Left ventricle myocardium inferior (tissue), 1 donor: ENCODE measurements at places on chromosomes 12 and 14. TPM values are rescaled to one million over a fixed set of nuclear protein-coding genes. Genes with fewer than 3 reads are reported as not detected.

The MAGOHB gene
- 13.9 TPM for total RNA-seq

The RDH5 gene
- 12.2 TPM for total RNA-seq

The NYNRIN gene
- 8.0 TPM for total RNA-seq

The ASPG gene
- 27.1 TPM for total RNA-seq

The C12orf54 gene
- total RNA-seq: not detected

The NPAS3 gene
- 2.5 TPM for total RNA-seq

The FGF6 gene
- not detected for total RNA-seq

The MYH6 gene
- 1,823 TPM for total RNA-seq

- H3K4me3 ChIP-seq: no peak overlapping the region
- no peaks in the 10 kb centered on the region for H3K27me3 ChIP-seq
- H3K36me3 ChIP-seq: no peaks in the 10 kb centered on the region
- H3K4me1 ChIP-seq: peaks cover 25% of the 10 kb centered on the region
- no peak for DNase-seq
- peak overlapping the region; percentile 43 for H3K27ac ChIP-seq
These were observed 3.9 kb upstream of the SYNE2 start for GRCh38 chr14:63848890-63849289.

- H3K4me3 ChIP-seq: no peak overlapping the region
- peaks cover 46% of the 10 kb centered on the region for H3K36me3 ChIP-seq
- H3K27me3 ChIP-seq: no peaks in the 10 kb centered on the region
- DNase-seq: no peak
These were observed 19.1 kb downstream of the RPAP3 start for GRCh38 chr12:47686645-47687240.

DNA sequence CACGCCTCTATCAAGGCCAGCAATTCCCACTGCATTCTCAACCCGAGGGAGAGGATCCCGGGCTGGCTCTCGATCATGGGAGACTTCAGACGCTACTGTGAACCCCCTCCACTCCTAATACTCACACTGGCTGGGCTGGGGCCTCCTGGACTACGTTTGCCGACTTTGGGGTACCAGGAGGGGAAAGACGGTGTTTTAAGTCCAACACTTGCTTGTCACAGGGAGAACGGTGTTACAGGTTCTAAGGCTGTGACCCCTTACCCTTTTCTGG is 463 bp downstream of the NACA start:
- H3K27ac ChIP-seq: peak overlapping the region; percentile 95
- no peaks in the 10 kb centered on the region for H3K27me3 ChIP-seq
- peaks cover 24% of the 10 kb centered on the region for H3K36me3 ChIP-seq
- DNase-seq: no peak

GRCh38 chr14:75748336-75748735 is 87.3 kb downstream of the TTLL5 start:
- no peak for DNase-seq
- no peaks in the 10 kb centered on the region for H3K4me1 ChIP-seq
- no peak overlapping the region for H3K4me3 ChIP-seq
- peaks cover 59% of the 10 kb centered on the region for H3K36me3 ChIP-seq

GRCh38 chr14:33967138-33967537 is 16.3 kb upstream of the EGLN3 start:
- no peaks in the 10 kb centered on the region for H3K27me3 ChIP-seq

DNA sequence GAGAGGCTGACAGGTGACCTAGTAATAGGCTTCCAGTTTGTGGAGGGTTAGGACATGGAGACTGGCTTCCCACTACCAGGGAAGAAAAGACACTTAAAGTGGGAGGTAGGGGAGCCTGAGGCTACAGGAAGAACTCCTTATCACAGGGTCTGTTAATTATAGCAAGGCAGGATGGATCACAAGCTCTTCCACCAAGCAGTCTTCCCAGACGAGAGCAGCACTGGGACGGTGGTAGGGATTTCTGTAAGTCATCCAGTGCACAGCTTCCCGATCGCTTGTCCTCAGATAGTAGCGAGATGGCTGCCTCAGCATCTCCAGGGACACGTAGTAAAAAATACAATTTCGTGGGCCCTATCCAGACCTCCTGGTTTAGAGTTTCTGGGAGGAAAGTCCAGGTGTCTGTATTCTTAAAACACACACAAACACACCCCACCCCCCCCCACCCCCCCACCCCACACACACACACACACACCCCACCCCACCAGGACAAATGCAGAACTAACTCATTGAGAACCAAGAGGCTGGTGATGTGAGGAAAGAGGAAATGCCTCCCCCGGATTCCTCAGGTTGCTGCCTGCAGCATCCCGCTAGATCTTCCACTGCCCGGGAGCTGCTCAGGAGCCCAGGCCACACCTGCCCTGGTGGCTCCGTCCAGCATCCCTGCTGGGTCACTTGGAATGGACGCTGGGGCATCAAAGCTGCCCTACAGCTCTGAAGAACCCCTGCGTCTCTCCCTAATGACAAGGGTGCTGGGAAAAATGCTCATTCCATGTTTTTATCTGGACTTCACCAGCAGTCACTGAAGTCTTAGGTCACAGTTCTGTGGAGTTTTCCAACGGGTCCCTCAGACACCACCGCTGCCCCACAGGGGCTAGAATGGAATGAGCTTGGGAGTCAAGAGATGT is 307.2 kb downstream of the CACNA1C start:
- DNase-seq: no peak
- H3K4me1 ChIP-seq: peaks cover 84% of the 10 kb centered on the region
- H3K36me3 ChIP-seq: no peaks in the 10 kb centered on the region

- H3K4me1 ChIP-seq: no peaks in the 10 kb centered on the region
- no peak overlapping the region for H3K27ac ChIP-seq
- H3K4me3 ChIP-seq: no peak overlapping the region
These were observed 1095.7 kb downstream of the FLRT2 start for GRCh38 chr14:86625637-86626036.

DNA sequence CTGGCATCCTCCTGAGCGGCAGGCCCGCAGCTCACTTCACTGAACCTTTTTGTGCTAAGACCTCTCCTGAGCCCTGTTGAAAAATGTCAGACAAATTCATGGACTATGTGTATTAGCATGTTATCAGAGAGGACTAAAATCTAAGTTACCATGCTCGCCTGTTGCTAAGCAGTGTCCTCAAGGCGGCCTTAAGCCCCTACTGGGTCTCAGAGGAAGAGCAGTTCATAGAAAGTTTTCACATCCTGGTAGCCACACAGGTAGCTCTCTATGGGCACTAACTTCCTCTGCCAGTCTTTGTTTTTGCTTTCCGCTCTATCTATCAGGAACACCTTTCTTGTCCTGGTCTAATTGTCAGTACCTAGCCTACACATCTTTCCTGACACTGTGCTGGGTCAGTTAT is 306.6 kb upstream of the MIS18BP1 start:
- H3K27ac ChIP-seq: no peak overlapping the region
- no peak for DNase-seq
- no peaks in the 10 kb centered on the region for H3K27me3 ChIP-seq
- no peaks in the 10 kb centered on the region for H3K36me3 ChIP-seq
- no peak overlapping the region for H3K4me3 ChIP-seq

GRCh38 chr12:87368259-87368658 is 660.9 kb downstream of the C12orf50 start:
- no peak overlapping the region for H3K27ac ChIP-seq
- H3K36me3 ChIP-seq: no peaks in the 10 kb centered on the region
- H3K27me3 ChIP-seq: no peaks in the 10 kb centered on the region
- no peak overlapping the region for H3K4me3 ChIP-seq
- no peak for DNase-seq

GRCh38 chr14:53723221-53723620 is 233.4 kb downstream of the BMP4 start:
- H3K27me3 ChIP-seq: no peaks in the 10 kb centered on the region
- no peak overlapping the region for H3K4me3 ChIP-seq
- no peak for DNase-seq
- H3K36me3 ChIP-seq: no peaks in the 10 kb centered on the region

DNA sequence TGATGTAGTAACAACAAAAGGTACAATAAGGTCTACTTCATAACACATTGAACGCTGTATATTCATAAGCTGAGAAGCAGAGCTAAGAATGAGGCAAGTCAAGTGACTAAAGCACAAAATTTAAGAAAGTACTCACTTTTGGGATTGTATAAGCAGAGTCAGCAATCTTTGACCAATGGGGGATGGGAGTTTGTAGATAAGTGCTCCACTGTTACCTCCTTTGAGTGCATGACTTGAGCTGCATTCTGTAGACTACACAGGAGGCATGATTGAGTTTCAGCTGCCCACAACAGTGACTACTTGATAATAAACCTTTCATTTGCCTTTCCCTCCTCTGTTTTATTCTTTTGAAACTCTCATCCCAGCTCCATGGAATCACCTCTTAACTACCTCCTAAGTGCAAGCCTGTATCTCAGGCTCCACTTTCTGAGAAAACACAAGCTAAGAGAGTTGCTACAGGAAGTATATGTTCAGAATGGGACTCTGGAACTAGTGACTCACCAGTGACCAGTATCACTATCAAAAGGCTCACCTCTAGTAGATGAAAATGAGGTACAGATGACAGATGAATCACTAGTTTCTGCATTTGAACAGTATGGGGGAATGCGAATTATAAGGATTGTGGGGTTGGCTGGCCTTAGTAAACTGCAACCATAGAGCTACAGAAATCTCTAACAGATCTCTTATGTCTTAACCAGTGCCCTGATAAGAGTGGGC is 49.2 kb downstream of the SLC35F4 start:
- no peaks in the 10 kb centered on the region for H3K27me3 ChIP-seq
- H3K4me3 ChIP-seq: no peak overlapping the region
- no peaks in the 10 kb centered on the region for H3K36me3 ChIP-seq
- no peak for DNase-seq
- no peak overlapping the region for H3K27ac ChIP-seq

DNA sequence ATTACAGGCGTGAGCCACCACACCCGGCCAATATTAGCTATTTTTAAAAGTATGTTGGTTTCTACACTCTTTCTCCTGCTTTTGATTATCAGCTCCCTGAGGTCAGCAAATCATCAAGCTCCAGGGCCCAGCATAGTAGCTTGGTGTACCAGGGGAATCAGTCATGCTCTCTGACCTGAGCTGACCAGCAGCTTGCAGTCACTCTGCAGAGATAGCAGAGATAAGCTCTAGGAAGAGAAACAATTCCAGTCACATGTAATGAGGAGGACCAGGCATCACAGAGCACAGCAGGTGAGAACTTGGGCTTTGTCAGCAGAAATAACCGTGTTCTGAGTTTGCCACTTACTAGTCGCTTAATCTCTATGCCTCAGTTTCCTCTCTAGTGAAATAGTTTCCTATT is 8.5 kb downstream of the PLEKHD1 start:
- H3K27ac ChIP-seq: no peak overlapping the region
- DNase-seq: no peak
- H3K4me1 ChIP-seq: no peaks in the 10 kb centered on the region
- peaks cover 4% of the 10 kb centered on the region for H3K27me3 ChIP-seq

DNA sequence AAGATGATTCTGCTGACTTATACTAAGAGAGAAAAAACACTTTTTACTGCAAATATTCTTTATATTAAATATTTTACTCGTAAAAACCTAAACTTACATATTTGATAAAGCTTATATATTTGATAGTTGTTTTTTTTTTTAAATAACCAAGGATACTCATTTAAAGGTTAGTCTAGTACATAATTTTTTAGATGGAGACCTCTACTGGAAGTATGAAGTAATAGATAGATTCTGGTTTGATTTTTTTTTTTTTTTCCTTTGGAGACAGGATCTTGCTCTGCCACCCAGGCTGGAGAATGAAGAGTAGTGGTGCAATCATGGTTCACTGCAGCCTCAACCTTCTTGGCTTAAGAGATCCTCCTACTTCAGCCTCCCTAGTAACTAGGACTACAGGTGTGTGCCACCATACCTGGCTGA is 16.4 kb downstream of the ARID2 start:
- H3K36me3 ChIP-seq: peaks cover 6% of the 10 kb centered on the region
- H3K4me3 ChIP-seq: no peak overlapping the region
- no peak overlapping the region for H3K27ac ChIP-seq
- H3K4me1 ChIP-seq: peaks cover 35% of the 10 kb centered on the region

DNA sequence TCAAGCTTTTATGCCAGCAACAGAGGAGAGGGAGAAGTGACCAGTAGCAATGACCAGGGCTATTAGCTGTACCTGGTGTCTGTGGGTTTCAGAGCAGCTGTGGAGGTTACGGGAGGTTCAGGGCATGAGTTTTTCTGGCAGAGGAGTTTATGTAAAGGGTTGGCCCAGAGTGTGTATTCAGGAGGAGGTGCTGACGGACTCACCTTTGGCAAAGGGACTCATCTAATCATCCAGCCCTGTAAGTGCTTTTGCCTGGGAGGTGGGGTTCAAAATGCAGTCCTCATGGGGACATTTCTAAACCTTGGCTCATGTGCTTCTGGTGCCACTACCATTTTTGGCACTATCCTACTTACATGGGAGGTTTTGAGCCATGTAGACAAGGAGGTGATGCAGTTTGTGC is 95.3 kb downstream of the DAD1 start:
- no peak overlapping the region for H3K4me3 ChIP-seq
- no peaks in the 10 kb centered on the region for H3K36me3 ChIP-seq
- H3K27me3 ChIP-seq: no peaks in the 10 kb centered on the region
- DNase-seq: no peak
- peak overlapping the region; percentile 78 for H3K27ac ChIP-seq

DNA sequence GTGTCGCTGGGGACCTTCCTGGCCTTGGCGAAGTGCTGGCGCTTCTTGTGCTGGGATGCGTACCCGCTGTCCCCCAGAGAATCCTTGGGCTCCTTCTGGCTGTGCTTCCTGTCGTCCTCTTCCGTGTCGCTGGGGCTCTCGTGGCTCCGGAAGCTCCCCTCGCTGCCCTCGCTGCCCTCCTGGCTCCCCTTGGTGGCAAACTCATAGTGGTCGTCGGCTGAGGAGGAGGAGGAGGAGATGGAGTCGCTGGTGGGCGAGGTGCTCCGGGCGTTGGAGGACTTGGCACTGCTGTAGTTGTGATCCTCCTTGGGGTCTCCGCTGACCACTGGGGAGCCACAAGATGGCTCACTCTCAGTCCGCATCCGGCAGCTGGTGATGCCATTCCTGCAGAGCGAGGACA is 254.4 kb downstream of the FOXN3 start:
- peaks cover 41% of the 10 kb centered on the region for H3K4me1 ChIP-seq
- no peak overlapping the region for H3K4me3 ChIP-seq
- peaks cover 26% of the 10 kb centered on the region for H3K36me3 ChIP-seq
- DNase-seq: no peak
- no peaks in the 10 kb centered on the region for H3K27me3 ChIP-seq

GRCh38 chr12:130959632-130960031 is 5.9 kb downstream of the ADGRD1 start:
- peaks cover 7% of the 10 kb centered on the region for H3K36me3 ChIP-seq
- peaks cover 86% of the 10 kb centered on the region for H3K4me1 ChIP-seq
- no peak for DNase-seq
- peak overlapping the region; percentile 84 for H3K27ac ChIP-seq
- peak overlapping the region; percentile 7 for H3K4me3 ChIP-seq

GRCh38 chr14:79186523-79186922 is 1016.4 kb downstream of the NRXN3 start:
- H3K27me3 ChIP-seq: no peaks in the 10 kb centered on the region
- H3K27ac ChIP-seq: no peak overlapping the region
- no peaks in the 10 kb centered on the region for H3K4me1 ChIP-seq
- DNase-seq: no peak
- no peaks in the 10 kb centered on the region for H3K36me3 ChIP-seq

- H3K27me3 ChIP-seq: peaks cover 54% of the 10 kb centered on the region
- no peak overlapping the region for H3K27ac ChIP-seq
- H3K36me3 ChIP-seq: no peaks in the 10 kb centered on the region
- no peak overlapping the region for H3K4me3 ChIP-seq
- no peaks in the 10 kb centered on the region for H3K4me1 ChIP-seq
- DNase-seq: no peak
These were observed 214.2 kb downstream of the GLT1D1 start for GRCh38 chr12:129067491-129067890.

- H3K36me3 ChIP-seq: no peaks in the 10 kb centered on the region
- no peaks in the 10 kb centered on the region for H3K27me3 ChIP-seq
- DNase-seq: no peak
- no peaks in the 10 kb centered on the region for H3K4me1 ChIP-seq
- no peak overlapping the region for H3K4me3 ChIP-seq
These were observed 54.5 kb upstream of the PRICKLE1 start for GRCh38 chr12:42643881-42644579.
